Progenitor cell of endocrine pancreas (in vitro differentiated cells): ENCODE measurements at places on chromosomes 6 and 20.

- H3K4me3 ChIP-seq, result no peak overlapping the region
- H3K4me1 ChIP-seq, result peaks cover under 1% of the 10 kb centered on the region
- no peaks in the 10 kb centered on the region for H3K36me3 ChIP-seq
- peak; percentile 4 for DNase-seq
Observed at GRCh38 chr20:57843941-57844625, 134.3 kb upstream of the PMEPA1 start.

GRCh38 chr6:19478992-19479391 is 358.2 kb upstream of the ID4 start:
- no peak overlapping the region for H3K4me3 ChIP-seq
- H3K36me3 ChIP-seq, result peaks cover 1% of the 10 kb centered on the region
- H3K27me3 ChIP-seq, result no peaks in the 10 kb centered on the region
- DNase-seq, result no peak

- H3K27ac ChIP-seq, result peak overlapping the region; percentile 15
- DNase-seq, result no peak
- H3K4me3 ChIP-seq, result no peak overlapping the region
- peaks cover 38% of the 10 kb centered on the region for H3K36me3 ChIP-seq
- no peaks in the 10 kb centered on the region for H3K27me3 ChIP-seq
- peaks cover 23% of the 10 kb centered on the region for H3K4me1 ChIP-seq
Observed at GRCh38 chr20:32828029-32828680, 8.4 kb downstream of the MAPRE1 start.

DNA sequence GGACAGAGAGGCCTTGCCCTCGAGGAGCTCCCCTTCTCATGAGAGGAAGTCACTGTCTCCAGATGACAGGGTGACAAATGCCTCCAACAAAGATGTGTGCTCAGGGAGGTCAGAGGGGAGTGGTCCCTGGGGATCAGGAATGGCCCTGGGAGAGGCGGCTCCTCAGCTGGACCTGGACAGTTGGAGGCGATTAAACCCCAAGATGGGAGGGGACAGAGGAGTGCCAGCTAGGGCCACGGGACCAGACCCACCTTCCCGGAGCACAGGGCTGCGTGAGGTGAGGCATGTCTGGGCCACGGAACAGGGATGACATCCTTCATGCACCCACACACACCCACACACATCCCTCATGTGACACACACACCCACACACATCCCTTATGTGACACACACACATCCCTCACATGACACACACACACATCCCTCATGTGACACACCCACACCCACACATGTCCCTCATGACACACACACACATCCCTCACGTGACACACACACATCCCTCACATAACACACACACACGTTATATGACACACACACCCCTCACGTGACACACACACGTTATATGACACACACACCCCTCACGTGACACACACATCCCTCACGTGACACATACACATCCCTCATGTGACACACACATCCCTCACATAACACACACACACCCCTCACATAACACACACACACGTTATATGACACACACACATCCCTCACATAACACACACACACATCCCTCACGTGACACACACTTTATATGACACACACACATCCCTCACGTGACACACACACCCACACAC is 57.4 kb upstream of the SLCO4A1 start:
- peaks cover 33% of the 10 kb centered on the region for H3K27me3 ChIP-seq
- no peak overlapping the region for H3K27ac ChIP-seq
- H3K36me3 ChIP-seq, result no peaks in the 10 kb centered on the region
- DNase-seq, result no peak
- no peaks in the 10 kb centered on the region for H3K4me1 ChIP-seq
- no peak overlapping the region for H3K4me3 ChIP-seq

DNA sequence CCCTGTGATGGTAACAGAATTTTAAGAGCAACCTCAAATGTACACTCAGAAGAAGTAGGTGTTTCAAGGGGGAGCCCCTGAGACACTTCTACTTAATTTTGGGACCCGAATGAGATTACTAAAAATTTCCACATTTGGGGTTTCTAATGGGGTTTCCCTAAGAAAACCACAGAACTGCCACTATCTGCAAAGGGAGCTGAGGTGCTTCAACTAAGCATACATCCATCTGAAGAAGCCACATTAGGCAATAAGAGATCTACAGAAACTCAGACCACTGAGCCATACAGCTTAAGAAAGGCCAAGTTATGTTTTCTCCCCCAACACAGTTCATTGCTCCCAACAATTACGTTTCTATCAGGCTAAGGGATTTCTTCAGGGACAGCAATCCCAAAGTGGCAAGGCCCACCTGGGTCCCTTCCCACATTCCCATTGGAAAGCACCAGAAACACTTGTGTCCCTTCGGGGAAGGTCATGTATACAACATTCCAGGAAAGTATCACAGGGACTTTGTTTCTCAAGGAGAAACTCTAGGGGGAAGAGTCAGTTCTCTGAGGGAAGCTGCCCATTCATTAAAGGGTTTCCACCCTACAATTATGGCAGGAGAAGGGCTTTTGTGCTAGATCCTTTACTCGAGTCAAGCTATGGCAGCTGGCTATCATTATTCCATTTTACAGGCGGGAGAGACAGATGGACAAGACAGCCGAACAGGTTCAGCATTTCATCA is 5.0 kb downstream of the BCL2L1 start:
- H3K27ac ChIP-seq, result peak overlapping the region; percentile 73
- peaks cover 73% of the 10 kb centered on the region for H3K4me1 ChIP-seq
- H3K27me3 ChIP-seq, result no peaks in the 10 kb centered on the region
- H3K36me3 ChIP-seq, result peaks cover 45% of the 10 kb centered on the region
- DNase-seq, result no peak

DNA sequence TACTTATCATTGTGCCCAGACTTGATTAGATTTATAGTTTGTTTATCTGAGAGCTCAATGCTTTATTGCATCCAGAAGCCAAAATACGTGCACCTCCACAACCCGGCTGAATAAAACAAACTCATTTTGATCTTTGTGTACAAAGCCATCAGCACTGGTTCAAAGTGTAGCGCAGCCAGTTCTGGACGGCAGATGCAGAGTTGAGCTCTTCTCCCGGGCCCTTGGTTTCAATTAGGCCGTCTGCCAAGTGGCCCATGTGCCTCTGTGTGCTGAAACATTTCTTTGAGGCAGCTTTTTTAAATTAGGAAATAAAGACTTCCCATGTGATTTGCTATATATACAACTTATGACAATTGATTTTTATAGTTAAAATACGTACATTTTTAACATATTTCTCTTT is 96.2 kb upstream of the RSPO3 start:
- H3K4me3 ChIP-seq, result no peak overlapping the region
- H3K27me3 ChIP-seq, result peaks cover 74% of the 10 kb centered on the region
- H3K4me1 ChIP-seq, result peaks cover 18% of the 10 kb centered on the region
- H3K27ac ChIP-seq, result no peak overlapping the region

- H3K4me1 ChIP-seq, result peaks cover 18% of the 10 kb centered on the region
- no peak for DNase-seq
- H3K4me3 ChIP-seq, result no peak overlapping the region
Observed at GRCh38 chr20:63150391-63150898, 65.5 kb downstream of the YTHDF1 start.

GRCh38 chr20:33351696-33352095 is 49.6 kb downstream of the CDK5RAP1 start:
- no peak for DNase-seq
- H3K27ac ChIP-seq, result peak overlapping the region; percentile 45
- H3K27me3 ChIP-seq, result no peaks in the 10 kb centered on the region
- H3K4me3 ChIP-seq, result no peak overlapping the region
